ENCODE measurements at places on chromosomes 5 and 9. TPM values are rescaled to one million over a fixed set of nuclear protein-coding genes. Genes with fewer than 3 reads are reported as not detected.

- H3K4me1 ChIP-seq = peaks cover 51% of the 10 kb centered on the region
Measured at GRCh38 chr9:136900988-136901515, 14.7 kb downstream of the TRAF2 start.

- H3K4me3 ChIP-seq = no peak overlapping the region
- H3K36me3 ChIP-seq = no peaks in the 10 kb centered on the region
- no peak for DNase-seq
- no peaks in the 10 kb centered on the region for H3K4me1 ChIP-seq
- H3K27ac ChIP-seq = no peak overlapping the region
Measured at GRCh38 chr9:138097501-138097991, 220.0 kb downstream of the CACNA1B start.

- H3K36me3 ChIP-seq = no peaks in the 10 kb centered on the region
- no peak for DNase-seq
- H3K27ac ChIP-seq = no peak overlapping the region
- H3K4me1 ChIP-seq = peaks cover 29% of the 10 kb centered on the region
- H3K27me3 ChIP-seq = no peaks in the 10 kb centered on the region
- H3K4me3 ChIP-seq = no peak overlapping the region
Measured at GRCh38 chr9:136062657-136063439, 32.2 kb downstream of the NACC2 start.

GRCh38 chr9:124834591-124834990 is 18.7 kb upstream of the WDR38 start:
- no peak overlapping the region for H3K27ac ChIP-seq
- DNase-seq = no peak
- H3K4me3 ChIP-seq = no peak overlapping the region
- H3K4me1 ChIP-seq = peaks cover 20% of the 10 kb centered on the region

GRCh38 chr5:16156152-16156551 is 23.4 kb downstream of the MARCHF11 start:
- no peaks in the 10 kb centered on the region for H3K27me3 ChIP-seq
- no peak for DNase-seq
- no peaks in the 10 kb centered on the region for H3K4me1 ChIP-seq
- H3K4me3 ChIP-seq = no peak overlapping the region

- DNase-seq = no peak
- no peak overlapping the region for H3K4me3 ChIP-seq
- no peak overlapping the region for H3K27ac ChIP-seq
- H3K36me3 ChIP-seq = no peaks in the 10 kb centered on the region
- no peaks in the 10 kb centered on the region for H3K4me1 ChIP-seq
- no peaks in the 10 kb centered on the region for H3K27me3 ChIP-seq
Measured at GRCh38 chr9:93081931-93082330, 14.1 kb upstream of the CARD19 start.

DNA sequence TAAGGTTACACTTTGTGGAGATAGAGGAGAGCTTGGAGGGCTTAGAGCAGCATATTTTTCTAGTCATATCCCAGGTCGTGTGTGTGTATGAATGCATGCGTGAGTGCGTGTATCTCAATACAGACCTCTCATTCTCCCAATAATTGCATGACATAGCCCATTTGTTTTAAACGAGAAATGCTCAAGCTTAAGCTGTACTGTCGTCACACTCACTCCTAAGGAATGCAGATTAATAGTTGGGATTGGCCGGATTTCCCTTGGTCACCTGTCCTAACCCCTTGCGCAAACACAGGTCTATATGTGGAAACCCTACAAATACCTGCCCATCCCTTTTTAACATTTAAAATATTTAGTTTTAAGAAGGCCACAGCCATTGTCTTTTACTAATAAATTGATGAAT is 165.8 kb downstream of the SEMA5A start:
- H3K27ac ChIP-seq = no peak overlapping the region
- peaks cover 10% of the 10 kb centered on the region for H3K36me3 ChIP-seq
- no peak overlapping the region for H3K4me3 ChIP-seq
- no peaks in the 10 kb centered on the region for H3K4me1 ChIP-seq

DNA sequence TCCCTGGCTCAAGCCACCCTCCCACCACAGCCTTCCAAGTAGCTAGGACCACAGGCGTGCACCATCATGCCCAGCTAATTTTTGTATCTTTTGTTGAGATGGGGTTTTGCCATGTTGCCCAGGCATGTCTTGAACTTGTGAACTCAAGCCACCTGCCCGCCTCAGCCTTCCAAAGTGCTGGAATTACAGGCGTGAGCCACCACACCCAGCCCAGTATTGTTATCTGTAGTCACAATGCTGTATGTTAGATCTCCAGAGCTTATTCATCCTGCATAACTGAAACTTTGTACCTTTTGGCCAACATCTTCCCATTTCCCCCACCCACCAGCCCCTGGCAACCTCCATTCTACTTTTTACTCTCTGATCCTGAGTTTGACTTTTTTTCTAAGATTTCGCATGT is 37.5 kb downstream of the CREBRF start:
- no peak overlapping the region for H3K4me3 ChIP-seq
- H3K36me3 ChIP-seq = no peaks in the 10 kb centered on the region
- DNase-seq = peak; percentile 25
- no peaks in the 10 kb centered on the region for H3K27me3 ChIP-seq

- no peak overlapping the region for H3K4me3 ChIP-seq
- H3K36me3 ChIP-seq = no peaks in the 10 kb centered on the region
- H3K27ac ChIP-seq = no peak overlapping the region
- H3K4me1 ChIP-seq = peaks cover 33% of the 10 kb centered on the region
- no peak for DNase-seq
Measured at GRCh38 chr9:129501771-129502319, 119.1 kb downstream of the C9orf50 start.

DNA sequence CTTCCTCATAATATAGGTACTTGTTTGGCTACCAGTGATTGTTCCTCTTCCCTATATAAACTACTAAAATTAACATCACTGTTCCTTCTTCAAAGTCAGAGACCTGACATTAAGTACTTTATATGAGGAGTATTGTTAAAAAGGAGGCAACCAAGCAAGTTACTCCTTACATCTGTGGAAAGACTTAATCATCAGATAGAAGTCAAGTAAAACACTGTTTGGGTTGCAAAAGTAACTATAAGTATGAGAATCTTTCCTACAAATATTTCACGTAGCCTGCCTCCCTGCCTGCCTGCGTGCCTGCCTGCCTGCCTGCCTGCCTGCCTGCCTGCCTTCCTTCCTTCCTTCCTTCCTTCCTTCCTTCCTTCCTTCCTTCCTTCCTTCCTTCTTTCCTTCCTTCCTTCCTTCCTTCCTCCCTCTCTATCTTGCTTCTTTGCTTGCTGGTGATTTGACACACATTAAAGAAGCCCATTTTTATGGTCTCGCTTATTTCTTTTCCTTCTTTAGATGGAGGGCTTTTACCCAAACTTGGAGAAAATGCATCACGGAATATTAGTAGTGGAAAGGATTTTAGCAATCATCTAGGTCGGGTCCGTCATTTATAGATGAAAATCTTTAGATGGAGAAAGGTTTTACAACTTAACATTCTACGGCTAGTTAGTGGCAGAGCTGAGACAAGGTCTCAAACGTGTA is 3.2 kb downstream of the CER1 start:
- no peaks in the 10 kb centered on the region for H3K36me3 ChIP-seq
- no peak overlapping the region for H3K27ac ChIP-seq
- peaks cover 7% of the 10 kb centered on the region for H3K27me3 ChIP-seq
- no peaks in the 10 kb centered on the region for H3K4me1 ChIP-seq
- no peak overlapping the region for H3K4me3 ChIP-seq
- DNase-seq = no peak

DNA sequence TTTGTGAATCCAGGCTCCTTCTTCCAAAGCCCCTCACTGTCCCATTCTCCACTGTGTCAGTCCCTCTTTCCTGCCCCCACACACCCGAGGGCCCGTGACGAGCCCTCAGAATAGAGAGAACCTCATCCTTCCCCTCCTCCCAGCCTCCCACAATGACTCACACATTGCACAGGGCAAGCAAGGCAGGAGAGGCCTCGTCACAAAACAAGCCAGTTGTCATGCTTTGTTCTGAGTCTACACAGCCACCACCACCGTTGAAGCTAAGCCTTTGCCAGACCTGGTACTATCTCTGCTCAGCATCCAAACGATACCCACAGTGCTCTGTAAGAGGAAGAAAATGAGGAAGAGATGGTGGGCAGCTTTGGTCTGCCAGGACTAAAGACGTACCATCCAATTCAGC is 142.2 kb upstream of the ZNF366 start:
- no peaks in the 10 kb centered on the region for H3K36me3 ChIP-seq
- no peak overlapping the region for H3K4me3 ChIP-seq
- peaks cover 4% of the 10 kb centered on the region for H3K4me1 ChIP-seq
- DNase-seq = no peak
- no peaks in the 10 kb centered on the region for H3K27me3 ChIP-seq

- DNase-seq = no peak
- no peaks in the 10 kb centered on the region for H3K36me3 ChIP-seq
- H3K4me3 ChIP-seq = no peak overlapping the region
- H3K4me1 ChIP-seq = no peaks in the 10 kb centered on the region
- no peaks in the 10 kb centered on the region for H3K27me3 ChIP-seq
Measured at GRCh38 chr5:94309141-94309540, 309.3 kb downstream of the KIAA0825 start.

Gene F12
- 6.2 TPM for total RNA-seq

Gene SPATA31C1
- not detected for total RNA-seq

Gene CD274
- total RNA-seq = not detected

Gene C5orf52
- total RNA-seq = not detected

Gene SPAAR
- total RNA-seq = 2.5 TPM

Gene IL13
- total RNA-seq = not detected

Data from transverse colon (tissue), 4 donors.